ENCODE measurements at places on chromosomes 6 and 20.
A peak's percentile ranks its signal among the peaks of the same experiment; 100 is the strongest.

- DNase-seq = no peak
Measured at GRCh38 chr6:117740605-117741004, 65.3 kb downstream of the NUS1 start.

DNA sequence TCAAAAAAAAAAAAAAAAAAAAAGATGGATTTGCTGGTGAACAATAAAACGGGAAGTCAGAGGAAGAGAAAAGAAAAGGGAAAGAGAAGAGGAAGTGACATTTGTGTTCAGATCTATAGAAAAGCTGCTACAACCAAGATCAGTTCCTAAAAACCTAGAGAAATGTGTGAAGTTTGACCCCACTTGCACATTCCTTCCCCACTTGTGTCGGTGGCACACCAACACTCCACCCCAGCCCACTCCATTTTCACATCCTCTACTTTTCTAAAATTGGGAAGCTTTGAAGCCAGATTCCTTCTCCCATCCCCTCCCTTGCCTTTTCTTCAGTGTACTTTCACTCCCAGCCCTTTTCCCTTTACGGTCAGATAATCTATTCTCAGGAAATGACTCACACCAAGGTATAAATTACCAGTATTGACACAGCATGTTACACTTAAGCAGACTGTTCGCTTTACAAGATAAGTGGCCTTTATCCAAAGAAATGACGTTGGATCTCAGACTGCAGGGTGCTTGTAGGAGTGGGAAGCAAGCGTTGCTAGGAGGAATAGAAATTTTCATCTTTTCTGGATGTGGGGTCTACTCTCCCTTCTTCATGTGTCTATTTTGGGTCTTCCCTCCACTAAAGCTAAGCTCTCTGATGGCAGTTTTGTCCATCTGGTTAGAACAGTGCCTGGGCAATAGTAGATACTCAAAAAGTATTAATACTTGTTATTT lies 92.5 kb upstream of the ADGRF1 start:
- DNase-seq = peak; percentile 32

DNA sequence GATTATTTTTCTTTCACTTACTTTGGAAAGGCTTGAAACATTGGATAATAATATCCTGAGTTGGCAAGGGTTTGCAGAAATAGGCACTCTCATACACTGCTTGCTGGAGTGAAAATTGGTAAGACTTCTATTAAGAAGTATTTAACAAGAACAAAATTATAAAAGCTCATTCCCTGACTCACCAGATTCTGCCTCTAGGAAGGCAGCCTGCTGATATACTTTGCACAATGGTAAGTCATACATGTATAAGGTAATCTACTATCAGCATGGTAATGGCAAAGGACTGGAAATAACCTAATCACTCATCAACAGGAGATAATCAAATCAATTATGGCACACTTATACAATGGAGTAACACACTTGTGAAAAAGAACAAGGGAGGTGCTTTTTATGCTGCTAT lies 85.8 kb downstream of the PLCG1 start:
- no peak for DNase-seq

- no peak for DNase-seq
Measured at GRCh38 chr6:87660226-87660911, 41.7 kb downstream of the AKIRIN2 start.

- no peak for DNase-seq
Measured at GRCh38 chr6:137175868-137176245, 2.4 kb upstream of the IL22RA2 start.

GRCh38 chr6:31622684-31623091 lies 2.2 kb downstream of the PRRC2A start:
- no peak for DNase-seq

DNA sequence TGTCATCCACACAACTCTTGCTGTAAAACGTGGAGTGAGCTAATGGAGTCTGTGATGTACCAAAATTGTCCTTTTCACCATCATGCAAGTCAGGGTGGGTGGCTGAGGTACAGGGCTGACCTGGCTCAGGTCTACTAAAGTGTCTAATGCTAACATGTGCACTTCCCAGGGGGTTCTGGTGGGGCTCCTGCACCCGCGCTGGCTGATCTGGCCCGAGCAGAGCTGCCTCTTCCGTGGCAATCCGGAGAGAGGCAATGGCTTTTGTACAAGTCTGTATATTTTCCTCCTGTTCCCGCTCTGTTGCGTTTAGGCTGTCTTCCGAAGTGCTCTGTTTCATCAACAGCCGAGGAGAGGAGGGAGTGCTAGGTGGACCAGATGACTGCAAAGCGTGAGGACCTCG lies 191.8 kb downstream of the HIVEP2 start:
- no peak for DNase-seq

- DNase-seq = no peak
Measured at GRCh38 chr20:64145458-64146300, 18.6 kb upstream of the MYT1 start.

DNA sequence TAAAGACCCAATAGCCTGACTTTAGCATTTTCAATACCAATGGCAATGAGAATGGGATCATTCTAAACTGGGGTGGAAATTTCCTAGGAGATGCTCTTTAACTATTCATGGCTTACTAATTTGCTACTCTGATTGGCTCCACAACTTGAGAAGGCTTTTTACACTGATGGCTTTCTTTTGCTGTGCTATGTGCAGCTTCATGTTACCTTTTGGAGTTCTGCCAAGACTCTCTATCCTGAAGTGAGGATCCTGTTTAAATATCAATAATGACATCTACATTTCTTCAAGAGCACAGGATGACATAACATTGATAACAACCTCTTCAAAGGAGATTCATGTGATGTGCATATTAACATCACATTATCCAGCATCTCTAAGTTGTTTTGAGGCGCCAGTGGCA lies 43.4 kb upstream of the SIRPG start:
- DNase-seq = no peak

- DNase-seq = no peak
Measured at GRCh38 chr20:31644701-31645100, 7.0 kb downstream of the COX4I2 start.

GRCh38 chr20:20562507-20562906 lies 149.9 kb downstream of the RALGAPA2 start:
- DNase-seq = no peak

DNA sequence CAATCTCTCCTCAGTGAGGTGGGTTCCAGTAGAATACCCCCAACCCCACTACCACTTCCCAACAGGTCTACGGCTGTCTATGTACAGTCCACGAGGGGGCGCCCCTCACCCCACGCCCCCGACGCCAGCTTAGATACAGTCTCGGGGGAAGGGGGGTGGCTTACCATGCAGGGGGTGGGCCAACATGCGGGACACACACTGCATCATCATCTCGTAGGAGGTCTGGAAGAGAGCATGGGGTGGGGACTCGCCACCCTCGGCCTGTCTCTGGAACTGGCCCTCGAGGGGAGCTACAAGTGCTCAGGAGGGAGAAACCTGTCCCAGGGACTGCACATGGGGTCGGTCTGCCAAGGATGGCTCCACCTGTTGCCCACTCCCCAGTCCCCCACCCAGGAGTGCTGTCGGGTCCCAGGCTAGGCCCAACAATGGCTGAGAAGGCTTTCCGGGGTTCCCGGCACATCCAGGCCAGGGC lies 8.5 kb downstream of the MTCH1 start:
- DNase-seq = no peak

- DNase-seq = peak; percentile 63
Measured at GRCh38 chr6:84771756-84772356, 7.5 kb upstream of the TBX18 start.

DNA sequence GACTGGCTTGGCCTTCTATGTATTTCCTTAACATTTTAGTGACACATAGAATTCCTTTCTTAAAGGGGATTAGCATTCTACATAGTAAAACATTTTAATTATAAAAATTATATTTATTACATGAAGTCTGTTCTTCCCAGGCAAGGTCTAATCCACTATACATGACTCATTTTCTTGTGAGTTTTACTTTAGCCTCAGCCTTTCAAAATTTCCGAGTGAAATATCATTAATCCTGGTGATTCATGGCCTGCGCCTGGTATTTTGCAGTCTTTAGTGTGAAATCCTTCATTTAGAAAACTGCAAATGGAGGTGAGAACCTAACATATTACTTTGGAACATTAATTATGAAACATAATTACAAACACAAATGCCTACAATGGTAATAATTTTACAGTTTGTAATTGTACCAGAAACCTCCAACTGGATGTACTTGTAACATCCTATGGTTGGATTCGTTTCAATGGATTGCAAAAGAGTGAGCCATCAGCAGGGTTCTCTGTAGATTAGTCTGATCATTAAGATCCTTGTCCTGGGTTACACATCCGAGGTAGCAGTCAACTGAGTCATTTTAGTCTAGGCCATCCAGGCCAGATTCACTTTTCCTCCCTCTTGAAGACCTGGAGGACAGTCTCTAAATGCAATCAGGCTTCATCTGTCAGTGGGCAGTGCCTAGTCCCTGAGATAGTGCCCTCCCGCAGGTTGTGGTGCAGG lies 272.0 kb downstream of the PACRG start:
- DNase-seq = no peak

DNA sequence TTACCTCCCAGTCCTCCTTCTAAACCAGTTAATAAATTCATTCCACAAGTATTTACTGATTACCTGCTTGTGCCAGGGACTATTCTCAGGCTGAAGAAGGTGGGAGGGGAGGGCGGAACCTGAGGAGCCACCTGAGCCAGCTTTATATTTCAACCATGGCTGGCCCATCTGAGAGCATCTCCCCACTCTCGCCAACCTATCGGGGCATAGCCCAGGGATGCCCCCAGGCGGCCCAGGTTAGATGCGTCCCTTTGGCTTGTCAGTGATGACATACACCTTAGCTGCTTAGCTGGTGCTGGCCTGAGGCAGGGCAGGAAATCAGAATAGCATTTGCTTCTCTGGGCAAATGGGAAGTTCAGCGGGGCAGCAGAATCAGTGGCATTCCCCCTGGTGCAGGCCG lies 4.9 kb upstream of the AAR2 start:
- DNase-seq = no peak

GRCh38 chr20:48750941-48751635 lies 76.7 kb downstream of the PREX1 start:
- peak; percentile 69 for DNase-seq

GRCh38 chr20:9608639-9609340 lies 94.4 kb downstream of the LAMP5 start:
- no peak for DNase-seq

GRCh38 chr20:21303872-21304586 lies 898 bp downstream of the XRN2 start:
- DNase-seq = no peak

DNA sequence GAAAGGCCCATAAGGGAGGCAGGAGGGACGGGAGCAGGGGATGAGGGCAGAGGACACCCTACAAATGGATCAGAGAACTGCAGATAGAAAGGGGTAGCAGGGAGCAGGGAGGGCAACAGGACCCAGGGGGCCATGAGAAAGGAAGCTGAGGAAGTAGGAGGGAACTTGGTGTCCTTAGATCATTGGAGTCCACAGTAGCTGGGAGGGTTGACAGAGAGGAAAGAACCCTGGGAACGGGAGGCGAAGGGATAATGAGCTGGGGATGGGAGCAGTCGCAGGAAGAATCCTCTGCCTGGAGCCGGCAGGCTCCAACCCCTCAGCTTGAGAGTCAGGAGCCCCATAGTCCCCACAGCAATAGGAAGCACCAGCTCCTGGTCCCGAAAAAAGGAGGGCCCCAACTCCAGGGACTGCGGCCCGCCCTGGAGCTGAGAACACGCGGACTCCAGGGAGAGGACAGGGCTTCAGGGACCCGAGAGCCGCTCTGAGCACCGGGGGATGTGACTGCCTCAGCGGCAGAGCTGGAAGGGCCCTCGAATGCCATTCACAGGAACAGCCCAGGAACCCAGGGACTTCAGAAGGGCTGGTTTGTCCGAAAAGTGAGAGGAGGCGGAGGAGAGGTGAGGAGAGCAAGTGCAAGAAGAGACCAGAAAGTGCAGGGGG lies 32.7 kb downstream of the HLA-A start:
- DNase-seq = no peak

DNA sequence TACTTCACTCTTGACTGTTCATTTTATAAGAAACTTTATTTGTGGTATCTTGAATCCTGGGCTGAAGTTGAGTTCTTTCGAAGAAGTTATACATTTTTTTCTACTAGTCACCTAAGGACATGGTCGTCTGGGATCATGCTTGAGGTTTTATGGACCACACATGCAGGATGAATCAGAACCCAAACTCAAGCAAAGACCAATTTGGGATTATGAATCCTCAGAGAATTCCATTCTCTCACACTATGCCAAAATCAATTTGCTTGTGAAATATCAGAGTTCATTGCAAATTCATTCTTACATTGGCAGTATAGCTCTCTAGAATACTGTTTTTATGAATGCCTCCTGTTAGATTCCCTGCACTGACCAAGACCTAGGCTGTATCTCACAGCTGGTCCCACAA lies 114.3 kb upstream of the HDAC2 start:
- DNase-seq = no peak

DNA sequence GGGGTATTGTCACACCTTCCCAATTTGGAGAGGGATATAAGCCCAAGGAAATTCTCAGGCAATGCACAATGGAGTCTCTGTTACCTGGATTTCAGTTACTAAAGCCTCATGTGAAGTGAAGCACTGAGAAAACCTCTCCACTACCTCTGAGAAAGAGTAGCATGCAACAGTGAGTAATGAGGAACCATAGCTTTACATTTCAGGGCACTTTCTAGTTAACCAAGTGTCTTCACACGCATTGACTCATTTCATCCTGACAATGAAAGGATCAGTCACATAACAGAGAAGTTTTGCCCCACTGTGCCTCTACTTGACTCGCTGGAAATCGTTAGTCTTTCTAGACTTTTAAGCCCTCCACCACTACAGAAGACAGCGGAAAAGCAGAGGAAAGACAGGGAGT lies 86.2 kb upstream of the ARID1B start:
- DNase-seq = no peak

DNA sequence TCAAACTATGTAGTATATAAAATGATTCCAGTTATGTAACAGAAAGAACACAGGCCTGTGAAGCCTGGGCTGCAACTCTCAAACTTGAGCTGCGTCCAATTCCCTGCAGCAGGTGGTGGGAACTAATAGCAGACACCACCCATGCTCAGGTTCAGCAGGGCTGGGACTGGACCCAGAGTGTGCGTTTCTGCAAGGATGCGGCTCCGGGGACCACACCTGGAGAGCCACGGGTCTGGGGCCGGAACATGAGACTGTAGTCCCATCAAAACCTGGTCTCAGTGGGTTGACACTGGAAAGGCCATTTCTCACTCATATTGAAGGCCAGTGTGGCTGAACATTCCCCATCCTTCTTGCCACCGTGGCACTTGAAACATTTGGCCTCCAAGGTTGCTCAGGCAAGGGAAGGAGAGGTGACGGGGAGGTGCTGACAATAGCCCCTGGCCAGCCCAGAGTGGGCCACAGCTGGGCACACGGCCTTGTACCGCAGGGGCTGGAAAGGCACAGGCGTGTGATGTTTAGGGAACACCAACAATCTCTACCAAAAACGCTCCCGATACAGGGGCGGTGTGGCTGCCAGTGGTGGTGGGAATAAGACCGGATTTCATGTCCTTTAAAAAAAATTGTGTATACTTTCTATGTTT lies 38.0 kb downstream of the FRMD1 start:
- no peak for DNase-seq

GRCh38 chr6:131400779-131401496 lies 172.1 kb upstream of the ARG1 start:
- no peak for DNase-seq

GRCh38 chr20:30921286-30922071 lies 336.0 kb upstream of the DEFB115 start:
- DNase-seq = no peak

Measured in cardiac muscle cell (in vitro differentiated cells and primary cell).